ENCODE measurements at places on chromosomes 3 and 15.

DNA sequence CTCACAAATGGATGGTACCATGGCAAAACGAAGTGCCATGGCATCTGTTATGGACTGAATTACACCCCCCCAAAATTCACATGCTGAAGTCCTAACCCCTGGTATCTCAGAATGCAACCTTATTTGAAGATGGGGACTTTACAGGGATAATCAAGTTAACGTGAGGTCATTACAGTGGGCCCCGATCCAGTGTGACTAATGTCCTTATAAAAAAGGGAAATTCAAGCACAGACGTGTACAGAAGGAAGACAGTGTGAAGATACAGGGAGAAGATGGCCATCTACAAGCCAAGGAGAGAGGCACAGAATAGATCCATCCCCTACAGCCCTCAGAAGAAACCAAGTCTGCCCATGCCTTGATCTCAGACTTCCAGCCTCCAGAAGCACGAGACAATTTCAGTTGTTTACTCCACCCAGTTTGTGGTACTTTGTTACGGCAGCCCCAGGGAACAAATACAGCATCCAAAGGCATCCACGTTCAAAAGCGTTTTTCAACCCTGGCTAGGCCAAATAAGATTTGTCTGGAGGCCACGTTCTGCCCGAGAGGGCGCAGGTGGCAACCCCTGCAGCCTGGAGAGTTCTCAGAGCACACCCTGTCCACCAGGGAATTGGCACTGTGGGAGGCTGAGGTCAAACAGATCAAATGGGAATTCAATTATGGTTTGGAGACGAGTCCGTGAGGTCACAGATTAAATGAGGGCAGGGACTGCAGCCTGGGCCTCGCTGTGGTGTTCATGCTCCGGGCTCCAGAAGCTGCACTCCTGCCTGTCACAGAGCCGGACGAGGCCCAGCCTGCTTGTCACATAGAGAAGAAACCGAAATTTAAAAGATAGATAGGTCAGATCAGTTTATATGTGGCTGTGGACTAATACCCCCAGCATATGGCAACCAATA, 494.8 kb downstream of the SHQ1 start:
- no peak for DNase-seq

DNA sequence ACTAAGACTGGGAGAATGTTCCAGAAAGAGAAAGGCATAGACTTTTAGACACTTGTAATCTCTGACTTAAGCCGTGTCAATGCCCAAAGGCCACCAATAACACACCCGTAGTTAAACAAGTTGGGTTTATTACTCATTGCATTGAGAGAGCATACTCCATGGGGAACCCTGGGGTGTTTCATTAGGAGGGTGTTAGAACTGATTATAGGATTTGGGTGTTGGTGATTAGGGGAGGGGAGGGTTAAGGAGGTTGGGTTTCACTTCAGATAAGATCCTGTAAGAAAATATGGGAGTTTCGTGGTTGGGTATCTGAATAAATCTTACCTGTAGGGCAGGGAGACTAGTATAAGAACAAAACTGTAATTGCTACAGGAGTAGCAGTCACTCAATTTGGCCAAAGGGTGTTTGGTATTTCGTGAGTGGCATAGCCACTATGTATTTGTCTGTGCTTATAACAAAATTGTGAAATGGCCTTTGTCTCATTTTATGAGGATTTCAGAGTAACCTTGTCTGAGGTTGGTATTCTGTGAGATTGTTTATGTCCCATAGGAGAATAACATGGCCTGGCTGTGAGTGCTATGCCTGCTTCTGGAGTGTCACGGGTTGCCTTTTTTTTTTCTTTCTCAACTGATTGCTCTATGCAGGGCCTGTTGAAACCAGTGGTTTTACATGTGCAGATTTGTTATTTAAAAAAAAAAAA, 2.9 kb downstream of the HACD3 start:
- peak; percentile 73 for DNase-seq

DNA sequence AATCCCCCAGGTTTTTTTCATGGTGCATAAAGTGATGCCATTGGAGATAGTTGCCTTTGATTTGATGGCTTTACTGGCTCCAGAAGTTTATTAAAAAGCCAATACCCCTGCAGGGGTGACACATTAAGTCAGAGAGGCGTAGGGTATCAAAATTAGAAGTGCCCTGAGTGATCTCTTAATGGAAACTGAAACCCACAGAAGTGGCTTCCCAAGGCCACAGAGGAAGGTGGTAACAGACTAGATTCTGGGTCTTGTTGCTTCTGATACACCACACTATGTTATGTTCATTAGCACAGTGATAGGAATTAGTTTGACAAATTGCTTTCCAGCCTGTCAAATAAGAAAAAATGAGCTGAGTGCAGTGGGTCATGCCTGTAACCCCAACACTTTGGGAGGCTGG, 112.3 kb downstream of the IQCH start:
- no peak for DNase-seq

GRCh38 chr3:33277193-33277882, at the start of gene FBXL2:
TSS of gene FBXL2 (plus strand) at chr3:33277442. CDS start at chr3:33277513, 71 bp downstream.
- peak; percentile 96 for DNase-seq

- DNase-seq: no peak
Measured at GRCh38 chr3:76646921-76647562, 392.9 kb upstream of the ROBO2 start.

- no peak for DNase-seq
Measured at GRCh38 chr3:10834951-10835350, 18.9 kb downstream of the SLC6A11 start.

DNA sequence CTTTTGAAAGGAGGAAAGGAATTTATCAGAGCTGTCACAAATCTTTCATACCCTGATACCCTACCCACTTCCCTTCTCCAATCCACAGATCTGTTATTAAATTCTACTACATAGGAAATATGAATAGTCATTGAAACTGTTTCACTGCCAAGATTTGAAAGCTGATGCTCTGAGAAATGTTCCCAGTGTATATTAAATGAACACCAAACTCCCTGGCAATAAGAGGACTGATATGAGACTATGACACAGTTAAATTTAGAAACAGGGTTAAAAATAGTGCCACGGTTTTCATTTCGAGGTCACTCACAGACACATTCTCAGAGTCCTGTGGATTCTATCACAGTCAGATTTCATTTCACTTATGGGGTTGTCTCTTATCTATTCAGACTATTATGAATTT, 27.2 kb upstream of the GBE1 start:
- no peak for DNase-seq

GRCh38 chr15:68465861-68466560, 34.0 kb upstream of the ITGA11 start:
- DNase-seq: no peak
